ENCODE measurements at places on chromosomes 2 and 18.

GRCh38 chr2:186099826-186100225 is 361.2 kb downstream of the FSIP2 start:
- DNase-seq, result no peak

DNA sequence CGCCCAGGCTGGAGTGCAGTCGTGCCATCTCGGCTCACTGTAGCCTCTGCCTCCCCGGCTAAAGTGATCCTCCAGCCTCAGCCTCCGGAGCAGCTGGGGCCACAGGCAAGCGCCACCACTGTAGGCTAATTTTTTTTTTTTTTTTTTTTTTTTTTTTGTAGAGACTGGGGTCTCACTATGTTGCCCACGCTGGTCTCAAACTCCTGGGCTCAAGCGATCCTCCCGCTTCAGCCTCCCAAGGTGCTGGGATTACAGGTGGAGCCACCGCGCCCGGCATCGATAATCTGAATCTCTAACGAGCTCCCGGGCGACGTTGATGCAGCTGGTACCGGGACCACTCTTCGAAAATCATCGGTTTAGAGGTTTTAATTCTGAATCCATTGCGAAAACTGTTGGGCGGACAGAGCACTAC is 520 bp upstream of the CYP20A1 start:
- DNase-seq, result no peak

GRCh38 chr18:11323359-11323819 is 174.0 kb upstream of the PIEZO2 start:
- no peak for DNase-seq

- DNase-seq, result no peak
These were observed 783 bp upstream of the TXNL4A start for GRCh38 chr18:79989195-79989497.

DNA sequence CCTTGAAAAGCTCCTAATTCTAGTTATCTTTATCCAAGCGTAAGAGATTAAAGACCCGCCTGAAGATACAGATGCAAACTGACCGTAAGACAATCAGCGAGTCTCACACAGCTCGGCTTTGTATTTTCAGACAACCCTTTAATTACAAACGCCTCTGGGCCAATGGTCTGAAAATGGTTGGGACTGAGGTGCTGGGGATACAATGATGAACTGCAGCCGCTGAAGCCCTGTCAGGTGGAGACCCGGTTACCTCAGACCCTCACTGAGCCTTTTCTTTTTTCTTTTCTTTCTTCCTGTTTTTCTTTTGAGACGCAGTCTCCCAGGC is 715 bp upstream of the CFAP36 start:
- peak; percentile 39 for DNase-seq

DNA sequence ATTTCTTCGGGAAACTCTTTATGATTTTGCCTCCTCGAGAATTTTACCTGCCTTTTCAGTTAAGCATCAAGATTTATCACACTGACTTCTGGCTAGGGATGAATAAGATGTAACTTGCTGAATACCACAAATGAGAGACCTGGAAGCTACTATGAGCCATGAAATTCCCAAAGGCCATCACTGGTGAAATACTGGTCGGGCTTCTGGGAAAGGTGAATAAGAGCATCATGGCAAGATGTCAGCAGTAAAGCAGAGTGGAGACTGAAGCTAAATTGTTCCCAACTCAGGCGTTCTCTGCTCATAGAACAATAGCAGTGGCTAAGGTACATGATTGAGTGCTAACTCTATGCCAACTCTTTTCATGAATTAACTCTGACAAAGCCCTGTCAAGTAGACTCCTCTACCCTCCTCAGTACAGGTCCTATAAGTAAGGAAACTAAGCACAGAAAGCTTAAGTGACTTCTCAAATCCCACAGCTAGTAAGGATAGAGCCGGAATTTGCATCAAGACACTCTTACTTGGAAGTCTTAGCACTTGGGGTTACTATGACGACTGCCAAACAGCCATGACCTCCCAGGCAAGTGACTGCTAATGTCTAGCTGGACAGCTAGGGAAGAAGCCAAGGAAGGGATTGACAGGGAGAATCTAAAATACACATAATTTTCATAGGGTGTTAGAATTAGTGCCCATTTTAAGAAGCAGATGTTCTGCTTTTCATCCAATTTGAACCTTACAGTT is 22.7 kb upstream of the DSC3 start:
- no peak for DNase-seq
